ENCODE measurements at places on chromosomes 5 and 9.

- DNase-seq = no peak
Observed at GRCh38 chr5:116340799-116341198, 233.8 kb downstream of the SEMA6A start.

- no peak for DNase-seq
Observed at GRCh38 chr9:27584931-27585330, 11.7 kb upstream of the C9orf72 start.

DNA sequence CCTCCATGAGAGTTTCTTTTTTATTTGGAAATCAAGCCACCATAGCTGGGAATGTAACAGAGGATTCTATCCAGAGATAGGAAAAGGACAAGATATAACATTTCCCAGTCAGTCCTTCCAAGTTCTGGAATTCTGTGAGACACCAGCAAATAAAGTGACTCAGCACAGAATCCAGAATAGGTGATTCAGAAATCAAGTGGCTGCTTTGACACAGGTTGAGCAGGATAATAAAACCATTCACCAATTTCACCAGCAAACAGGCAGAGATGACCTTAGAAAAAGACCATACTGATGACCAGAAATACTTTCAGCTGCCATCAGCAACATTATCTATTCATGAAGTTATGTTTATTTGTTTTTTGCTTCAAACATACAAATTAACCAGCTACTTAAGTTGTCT, 491.5 kb upstream of the TUSC1 start:
- no peak for DNase-seq

DNA sequence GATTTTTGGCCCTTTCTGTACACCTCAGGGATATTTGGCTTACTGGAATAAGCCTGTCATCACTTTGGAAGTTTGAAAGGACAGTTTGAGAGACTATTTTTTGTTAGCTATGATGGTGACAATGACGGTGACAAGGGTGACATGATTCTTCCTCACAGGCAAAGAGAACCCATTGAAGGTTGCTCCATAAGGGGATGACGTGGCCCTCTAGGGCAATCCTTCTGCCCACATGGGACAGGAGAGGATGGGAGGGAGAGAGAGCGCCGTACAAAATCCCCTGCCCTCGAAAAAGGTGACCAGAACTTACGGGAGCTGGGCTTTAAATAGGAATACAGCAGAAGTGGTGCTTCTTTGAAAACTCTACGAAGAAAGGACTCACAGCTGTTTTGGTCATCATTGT, 22.6 kb downstream of the HRH2 start:
- no peak for DNase-seq

GRCh38 chr9:127734247-127734746, 797 bp downstream of the TOR2A start:
- no peak for DNase-seq

DNA sequence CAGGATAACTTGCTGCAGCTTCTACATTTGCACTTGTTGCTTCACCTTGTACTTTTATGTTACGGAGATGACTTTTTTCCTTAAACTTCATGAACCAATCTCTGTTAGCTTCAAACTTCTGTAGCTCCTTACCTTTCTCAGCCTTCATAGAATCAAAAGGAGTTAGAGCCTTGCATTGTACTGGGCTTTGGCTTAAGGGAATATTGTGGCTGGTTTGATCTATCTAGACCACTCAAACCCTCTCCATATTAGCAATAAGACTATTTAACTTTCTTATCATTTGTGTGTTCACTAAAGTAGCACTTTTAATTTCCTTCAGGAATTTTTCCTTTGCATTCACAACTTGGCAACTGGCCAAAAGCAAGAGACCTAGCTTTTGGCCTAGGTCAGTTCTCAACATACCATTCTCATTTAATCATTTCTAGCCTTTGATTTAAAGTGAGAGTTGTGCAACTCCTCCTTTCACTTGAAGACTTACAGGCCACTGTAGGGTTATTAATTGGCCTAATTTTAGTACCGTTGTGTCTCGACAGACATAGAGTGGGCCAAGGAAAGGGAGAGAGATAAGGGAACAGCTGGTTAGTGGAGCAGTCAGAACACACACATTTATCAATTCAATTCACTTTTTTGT, 63.7 kb downstream of the SHOC1 start:
- DNase-seq = no peak

DNA sequence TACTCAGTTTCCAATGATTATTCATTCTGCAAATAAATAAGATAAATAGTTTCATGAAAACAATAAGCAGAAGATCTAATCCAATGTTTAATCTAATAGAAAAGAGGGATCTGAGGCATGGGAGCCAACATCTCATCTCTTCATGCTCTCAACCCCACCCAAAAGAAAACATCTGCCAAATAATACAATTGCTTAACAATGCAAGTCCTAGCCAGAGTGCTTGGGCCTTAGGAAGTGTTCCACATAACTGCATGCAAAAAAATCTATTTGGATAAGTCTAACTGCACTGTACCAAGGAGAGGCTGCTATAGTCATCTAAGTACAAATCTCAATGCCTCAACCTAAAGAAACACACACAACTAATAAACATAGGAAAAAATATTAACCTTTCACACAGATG, 606.0 kb downstream of the CDH9 start:
- no peak for DNase-seq

- no peak for DNase-seq
Observed at GRCh38 chr9:72037571-72037970, 22.8 kb downstream of the C9orf57 start.

DNA sequence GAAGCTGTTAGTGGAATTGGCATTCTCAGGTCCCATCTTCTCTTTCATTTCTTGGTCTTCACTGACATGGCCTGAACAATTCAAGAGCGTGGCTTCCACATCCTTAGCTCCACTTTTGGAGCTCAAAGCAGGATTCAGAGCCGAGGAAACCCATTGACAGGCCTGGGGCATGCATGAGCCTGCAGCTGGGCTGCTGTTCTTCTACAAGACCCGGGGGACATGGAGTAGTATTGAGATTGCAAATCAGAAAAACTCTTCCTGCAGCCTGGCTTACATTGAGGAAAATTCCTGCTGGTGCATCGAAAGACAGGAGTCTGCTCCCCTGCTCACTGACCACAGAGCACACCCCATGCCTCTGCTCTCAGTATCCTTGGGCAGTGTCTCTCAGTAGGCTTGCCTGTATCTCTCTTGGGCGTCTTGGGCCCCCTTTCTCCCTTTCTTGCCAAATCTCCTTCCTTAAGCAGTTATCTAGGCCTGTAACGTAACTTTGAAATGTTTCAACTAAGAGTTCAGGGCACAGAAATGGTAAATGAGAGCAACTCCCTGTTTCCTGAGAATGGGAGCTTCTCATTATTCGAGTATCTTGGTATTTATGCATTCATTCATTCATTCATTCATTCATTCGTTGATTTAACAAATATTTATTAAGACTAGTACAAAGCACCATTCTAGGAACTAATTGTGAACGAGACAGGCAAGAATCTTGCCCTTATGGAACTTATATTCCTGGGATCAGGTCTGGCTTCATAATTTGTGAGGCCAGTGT, 603.6 kb upstream of the CLINT1 start:
- DNase-seq = no peak

DNA sequence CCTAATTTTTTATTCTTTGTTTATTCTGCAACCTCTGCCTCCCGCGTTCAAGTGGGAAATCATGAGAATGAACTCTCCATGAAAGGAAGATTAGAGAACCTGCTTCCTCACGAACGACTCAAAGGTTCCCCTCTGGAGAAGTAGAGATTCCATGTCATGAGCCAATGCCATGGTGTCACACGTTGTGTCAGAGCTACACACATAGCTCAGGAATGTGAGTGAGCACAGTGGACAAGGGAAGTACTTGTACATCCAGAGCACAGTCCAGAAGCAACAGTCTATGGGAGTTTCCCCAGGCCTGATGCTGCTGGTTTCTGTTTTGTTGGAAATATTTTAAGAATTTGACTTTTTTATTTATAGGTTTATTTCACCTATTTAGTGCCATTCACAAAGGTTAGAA, 26.8 kb upstream of the PPP2CA start:
- no peak for DNase-seq

- no peak for DNase-seq
Observed at GRCh38 chr5:1944408-1944807, 61.7 kb upstream of the IRX4 start.

DNA sequence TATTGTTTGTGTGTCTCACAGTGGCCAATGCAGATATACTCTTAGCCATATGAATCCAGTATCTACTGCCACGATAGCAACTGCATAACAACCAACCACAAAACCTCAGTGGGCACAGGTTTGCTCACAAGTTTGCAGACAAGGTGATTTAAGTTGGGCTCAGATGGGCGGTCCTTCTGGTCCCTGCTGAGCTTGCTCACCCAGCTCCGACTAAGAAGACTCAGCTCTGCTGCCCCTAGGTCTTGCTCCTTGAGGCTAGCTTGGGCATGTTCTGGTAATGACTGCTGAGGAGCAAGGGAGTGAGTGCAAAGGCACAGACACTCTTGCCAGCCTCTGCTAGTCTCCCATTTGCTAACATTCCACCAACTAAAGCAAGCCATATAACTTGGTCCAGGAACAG, 52.6 kb downstream of the MTX3 start:
- DNase-seq = no peak
